ENCODE measurements at places on chromosomes 2 and 18. TPM values are rescaled to one million over a fixed set of nuclear protein-coding genes. Genes with fewer than 3 reads are reported as not detected.

Gene GALR1
- total RNA-seq = not detected

Gene SATB2
- 1.3 TPM for total RNA-seq

Gene CLIP4
- total RNA-seq = 33.4 TPM

Gene MFF
- 62.7 TPM for total RNA-seq

Gene PLB1
- 1.3 TPM for total RNA-seq

Gene ACP1
- 60.9 TPM for total RNA-seq

Gene GPR75
- total RNA-seq = 1.2 TPM

Gene SGO2
- 1.5 TPM for total RNA-seq

Gene PRADC1
- 124 TPM for total RNA-seq

Gene UGT1A8
- total RNA-seq = not detected

Gene TRPM8
- total RNA-seq = not detected

Gene STARD6
- not detected for total RNA-seq

Gene ZNF892
- total RNA-seq = 4.9 TPM

Gene NPAS2
- 51.3 TPM for total RNA-seq

Gene SRSF7
- 40.7 TPM for total RNA-seq
